CD4-positive, alpha-beta T cell treated with Interleukin-15 for 4 hours (primary cell): ENCODE measurements at places on chromosomes 11 and 22.

GRCh38 chr11:75868990-75869389, 54.0 kb downstream of the UVRAG start:
- no peak for DNase-seq

- DNase-seq = no peak
These were observed 96.1 kb downstream of the GRAMD1B start for GRCh38 chr11:123526027-123526805.

GRCh38 chr11:133828871-133829270, 16.4 kb downstream of the SPATA19 start:
- DNase-seq = no peak

- no peak for DNase-seq
These were observed 627.8 kb downstream of the TBC1D22A start for GRCh38 chr22:47390026-47390970.

DNA sequence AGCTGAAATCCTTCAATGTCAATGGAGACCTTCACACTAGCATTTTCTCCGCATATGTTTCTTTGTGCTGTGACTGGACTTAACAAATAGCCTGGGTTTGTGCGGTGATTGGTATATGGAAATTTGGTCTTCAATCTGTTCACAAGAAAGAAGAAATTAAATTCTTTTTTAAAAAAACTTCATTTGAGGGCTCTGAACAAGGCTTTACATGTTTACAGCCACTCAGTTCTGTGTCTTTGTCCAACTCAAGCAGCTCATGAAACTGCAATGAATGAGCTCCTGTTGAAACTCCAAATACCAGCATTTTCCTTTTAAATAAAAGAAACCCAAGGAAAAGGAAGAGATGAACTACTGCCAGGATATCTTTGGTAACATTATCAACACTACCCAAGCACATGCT, 57.3 kb downstream of the PIK3C2A start:
- DNase-seq = no peak

- DNase-seq = no peak
These were observed 202.1 kb upstream of the ARHGAP42 start for GRCh38 chr11:100484948-100485347.
